Pancreas (tissue), 10 donors: ENCODE measurements at places on chromosomes 7 and 10.
A peak's percentile ranks its signal among the peaks of the same experiment; 100 is the strongest.

DNA sequence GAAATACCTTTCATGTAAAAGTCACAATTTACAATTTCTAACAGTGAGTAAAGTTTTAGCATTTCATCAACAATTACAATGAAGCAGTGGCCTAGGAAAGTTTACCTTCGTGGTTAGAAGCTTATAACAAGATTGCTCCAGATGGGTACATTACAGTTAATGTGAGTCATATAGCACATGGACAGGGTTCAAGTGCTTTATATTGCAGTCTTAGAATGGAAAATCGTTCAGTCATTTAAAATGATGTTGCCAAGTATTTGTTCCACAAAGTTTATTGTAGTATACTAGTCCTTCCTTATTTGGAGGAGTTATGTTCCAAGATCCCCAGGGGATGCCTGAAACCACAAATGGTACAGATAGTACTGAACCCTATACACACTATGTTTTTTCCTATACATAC, 174.6 kb upstream of the TARP start:
- no peak for DNase-seq

GRCh38 chr7:29444267-29444666, 119.4 kb upstream of the PRR15 start:
- no peak for DNase-seq

GRCh38 chr10:13716081-13717071, 129.6 kb downstream of the PRPF18 start:
- DNase-seq: no peak

- no peak for DNase-seq
Measured at GRCh38 chr10:72744566-72744965, 52.6 kb downstream of the MCU start.

DNA sequence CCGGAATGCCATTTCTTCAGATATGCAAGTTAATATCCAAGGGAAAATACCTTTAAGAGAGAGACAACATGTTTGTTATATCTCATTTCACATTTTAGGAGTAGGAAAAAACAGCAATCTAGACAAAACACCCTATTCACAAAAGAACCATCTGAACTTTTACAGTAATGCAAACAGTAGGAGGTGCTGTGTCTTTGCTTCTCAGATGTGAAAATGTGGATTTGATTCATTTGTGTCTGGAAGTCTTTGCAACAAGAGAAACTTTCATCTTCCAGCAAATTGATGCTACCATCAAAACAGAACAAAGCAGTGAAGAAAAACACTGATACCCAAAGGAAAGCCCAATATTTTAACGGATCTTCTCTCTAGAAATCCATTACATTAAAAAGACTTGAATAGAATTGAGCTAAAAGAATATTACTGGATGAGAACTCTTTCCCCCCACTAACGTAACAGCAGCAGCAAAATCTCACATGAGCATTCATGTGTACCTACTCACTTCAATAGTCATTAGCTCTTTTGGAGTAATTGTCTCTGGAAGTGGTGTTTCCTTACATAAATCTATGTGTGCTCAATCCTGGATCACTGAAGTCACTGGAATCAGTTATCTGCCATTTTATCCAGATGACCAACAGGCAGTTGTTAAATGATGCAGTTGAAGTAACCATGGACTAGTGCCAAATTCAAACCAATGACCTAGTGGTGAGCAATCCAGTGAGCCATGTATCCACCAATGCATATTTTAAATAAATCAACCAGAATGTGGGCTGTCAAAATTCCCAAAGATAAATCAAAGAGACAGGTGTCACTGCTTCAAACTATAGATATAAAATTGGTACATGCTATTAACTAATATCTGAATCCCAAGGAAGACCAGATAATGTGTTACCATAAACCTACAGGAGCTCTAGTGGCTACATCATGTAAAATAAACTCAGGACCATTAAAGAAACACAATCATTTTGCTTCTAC, 1.8 kb downstream of the SEMA3C start:
- DNase-seq: no peak

DNA sequence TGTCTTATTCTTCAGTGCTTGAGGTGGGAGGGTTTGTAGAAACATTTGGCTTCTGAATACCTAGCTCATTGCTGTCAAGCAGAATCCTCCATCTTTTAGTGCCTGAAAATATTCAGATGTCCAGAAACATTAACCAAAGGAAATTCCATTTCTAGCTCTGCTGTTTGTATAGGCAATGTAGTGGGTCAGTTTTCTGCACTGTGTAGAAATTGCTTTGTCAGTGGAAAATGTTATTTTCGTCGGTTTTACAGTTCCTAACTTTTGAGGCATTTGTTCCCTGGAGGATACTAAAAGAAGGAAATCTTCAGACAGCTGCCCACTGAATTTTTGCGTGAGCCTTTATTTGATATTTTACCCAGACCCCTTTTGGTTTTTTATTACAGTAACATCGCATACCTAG, 143.4 kb downstream of the TPST1 start:
- no peak for DNase-seq

GRCh38 chr7:32403463-32404229, 86.5 kb downstream of the LSM5 start:
- no peak for DNase-seq

- no peak for DNase-seq
Measured at GRCh38 chr10:48279081-48279751, 4.7 kb upstream of the FRMPD2 start.

DNA sequence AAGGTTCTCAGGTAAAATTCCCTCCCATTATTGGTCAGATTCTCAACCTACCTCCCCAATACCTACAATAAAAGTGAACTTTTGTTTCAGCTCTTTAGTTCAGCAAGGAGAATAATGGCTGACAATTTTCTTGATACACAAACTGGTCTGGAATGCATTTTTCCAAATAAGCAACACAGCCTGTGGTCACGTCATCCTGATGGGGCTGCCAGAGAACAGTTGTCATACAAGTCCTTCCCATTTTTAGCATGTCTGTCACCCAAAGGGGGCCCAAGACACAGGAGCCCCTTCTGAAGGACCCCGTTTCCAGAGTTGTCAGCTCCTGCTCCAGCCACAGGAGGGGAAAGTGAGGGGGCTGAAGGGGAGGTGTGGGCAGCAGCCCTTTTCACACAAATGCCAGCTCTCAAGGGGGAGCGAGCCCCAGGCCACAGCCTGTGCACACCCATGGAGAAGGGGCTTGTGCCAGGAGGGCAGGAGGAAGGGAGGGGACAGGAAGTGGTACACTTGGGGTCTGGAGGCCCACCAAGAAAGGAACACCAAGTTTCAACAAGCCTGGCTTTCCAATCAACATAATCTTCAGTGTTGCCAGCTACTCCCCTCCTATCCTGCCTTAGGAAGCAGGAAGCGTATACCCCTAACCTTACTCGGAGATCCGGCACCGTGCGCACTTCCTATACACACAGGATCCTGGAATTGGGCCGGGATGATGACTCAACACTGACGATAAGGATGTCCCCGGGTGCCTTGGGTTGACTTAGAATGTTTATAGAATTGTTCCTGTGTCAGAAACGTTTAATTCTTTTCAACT, 43.4 kb upstream of the PDLIM1 start:
- no peak for DNase-seq

GRCh38 chr10:99975942-99976809, 33.6 kb downstream of the DNMBP start:
- DNase-seq: no peak

GRCh38 chr7:138980563-138981291, 462 bp downstream of the KIAA1549 start:
- peak; percentile 32 for DNase-seq

DNA sequence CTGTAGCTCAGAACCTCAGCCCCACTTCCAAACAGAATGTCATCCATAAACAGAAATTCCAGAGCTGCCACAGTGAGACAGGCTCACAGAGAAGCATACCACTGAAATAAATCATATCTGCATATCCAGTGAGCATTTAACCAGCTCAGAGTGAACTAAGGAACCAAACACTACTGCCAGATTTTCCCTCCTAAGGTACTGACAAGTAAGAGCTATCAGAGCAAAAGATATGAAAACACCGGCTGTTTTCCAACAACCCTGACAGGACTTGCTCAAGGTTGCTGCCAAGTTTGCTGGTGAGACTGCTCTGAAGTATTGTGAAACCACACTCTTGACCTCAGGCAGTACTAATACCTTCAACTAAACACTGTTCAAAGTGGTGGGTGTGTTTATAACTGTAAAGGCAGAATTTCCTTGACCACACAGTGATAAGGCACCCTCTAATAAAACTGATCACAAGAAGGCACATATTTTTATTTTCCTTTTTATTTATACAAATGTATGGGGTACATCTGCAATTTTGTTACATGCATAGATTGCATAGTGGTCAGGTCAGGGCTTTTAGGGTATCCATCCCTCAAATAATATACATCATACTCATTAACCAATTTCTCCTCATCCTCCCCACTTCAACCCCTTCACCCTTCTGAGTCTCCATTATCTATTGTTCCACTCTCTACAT, 18.3 kb downstream of the SGMS1 start:
- peak; percentile 73 for DNase-seq

DNA sequence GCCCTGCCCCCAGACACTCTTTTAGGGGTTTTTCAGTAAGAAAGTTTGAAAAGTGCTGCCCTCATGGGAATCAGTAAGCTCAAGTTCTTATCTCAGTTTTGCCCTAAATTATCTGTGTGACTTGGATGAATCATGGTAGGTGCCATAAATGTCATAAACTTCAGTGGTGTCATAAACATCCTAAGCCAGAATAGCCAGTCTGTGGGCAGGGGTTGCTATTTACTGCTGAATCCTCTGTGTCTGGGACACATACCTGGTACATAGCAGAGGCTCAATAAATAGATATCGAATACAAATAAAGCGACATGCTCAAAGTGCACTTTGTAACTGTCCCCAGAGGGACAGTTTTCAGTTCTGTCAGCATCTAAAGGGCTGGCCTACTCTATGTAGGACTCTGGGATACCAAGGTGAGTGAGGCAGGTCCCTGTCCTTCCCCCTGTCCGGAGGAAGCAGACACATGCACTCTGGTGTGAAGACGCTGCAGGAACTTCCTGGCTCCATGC, 502.1 kb downstream of the RPS24 start:
- no peak for DNase-seq

DNA sequence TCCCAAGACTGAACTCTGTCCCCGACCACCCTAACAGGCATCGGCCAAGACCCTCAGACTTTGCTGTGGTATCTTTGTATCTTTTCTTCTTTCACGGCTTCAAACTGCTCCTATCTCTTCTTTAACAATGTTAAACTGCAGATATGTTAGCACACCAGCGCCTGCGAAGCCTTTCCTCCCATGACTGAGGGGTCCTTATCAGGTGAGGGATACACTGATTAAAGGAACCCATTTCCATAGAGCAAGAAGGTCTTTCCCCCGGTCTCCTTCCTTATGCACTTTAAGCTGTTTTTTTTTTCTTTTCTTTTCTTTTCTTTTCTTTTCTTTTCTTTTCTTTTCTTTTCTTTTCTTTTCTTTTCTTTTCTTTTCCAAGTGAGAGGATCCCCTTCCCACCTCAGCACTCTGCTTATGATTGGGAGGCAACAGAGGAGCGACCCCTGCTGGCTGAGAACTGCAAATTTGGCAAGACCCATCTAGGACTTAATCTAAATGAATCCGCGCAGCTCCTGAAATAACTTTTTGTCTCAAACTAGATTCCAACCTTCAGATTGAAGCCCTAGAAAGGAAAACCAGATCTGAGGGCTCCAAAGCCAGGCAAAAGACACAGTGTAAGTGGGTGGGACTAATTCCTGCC, 109.9 kb downstream of the ITGB8 start:
- peak; percentile 34 for DNase-seq

- no peak for DNase-seq
Measured at GRCh38 chr10:44308935-44309334, 76.0 kb downstream of the CXCL12 start.

- no peak for DNase-seq
Measured at GRCh38 chr10:131831561-131831960, 69.2 kb upstream of the PPP2R2D start.

DNA sequence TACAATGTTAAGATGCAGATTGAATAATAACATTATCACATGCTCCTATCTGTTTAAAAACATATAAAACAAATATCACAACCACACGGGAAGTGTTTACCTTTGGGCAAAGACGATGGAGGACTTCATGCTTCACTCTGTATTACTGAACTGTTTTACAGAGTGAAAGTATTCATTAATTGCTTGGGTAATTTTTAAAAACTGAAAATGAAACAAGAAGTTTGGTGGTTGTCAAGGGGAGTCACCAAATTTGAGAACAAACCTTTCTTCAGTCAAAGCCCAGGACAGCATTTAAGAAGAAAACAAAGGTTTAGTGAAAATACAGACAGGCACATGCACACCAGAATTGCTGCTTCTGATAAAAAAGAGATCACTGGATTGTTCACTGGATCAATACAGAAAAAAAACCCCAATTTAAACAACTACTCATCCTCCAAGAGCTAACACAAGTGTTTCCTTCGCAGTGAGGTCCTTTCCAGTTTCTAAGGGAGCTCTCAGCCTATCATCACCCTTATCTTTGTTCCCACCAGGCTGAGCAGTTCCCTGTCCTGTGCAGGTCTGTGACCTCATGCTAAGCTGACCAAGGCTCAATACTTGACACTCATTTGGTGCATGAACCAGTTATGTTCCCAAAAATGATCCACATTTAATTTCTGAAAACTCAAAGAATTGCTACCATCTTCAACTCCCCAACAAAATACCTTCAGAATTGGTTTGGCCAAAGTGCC, 8.8 kb downstream of the PARP12 start:
- no peak for DNase-seq

DNA sequence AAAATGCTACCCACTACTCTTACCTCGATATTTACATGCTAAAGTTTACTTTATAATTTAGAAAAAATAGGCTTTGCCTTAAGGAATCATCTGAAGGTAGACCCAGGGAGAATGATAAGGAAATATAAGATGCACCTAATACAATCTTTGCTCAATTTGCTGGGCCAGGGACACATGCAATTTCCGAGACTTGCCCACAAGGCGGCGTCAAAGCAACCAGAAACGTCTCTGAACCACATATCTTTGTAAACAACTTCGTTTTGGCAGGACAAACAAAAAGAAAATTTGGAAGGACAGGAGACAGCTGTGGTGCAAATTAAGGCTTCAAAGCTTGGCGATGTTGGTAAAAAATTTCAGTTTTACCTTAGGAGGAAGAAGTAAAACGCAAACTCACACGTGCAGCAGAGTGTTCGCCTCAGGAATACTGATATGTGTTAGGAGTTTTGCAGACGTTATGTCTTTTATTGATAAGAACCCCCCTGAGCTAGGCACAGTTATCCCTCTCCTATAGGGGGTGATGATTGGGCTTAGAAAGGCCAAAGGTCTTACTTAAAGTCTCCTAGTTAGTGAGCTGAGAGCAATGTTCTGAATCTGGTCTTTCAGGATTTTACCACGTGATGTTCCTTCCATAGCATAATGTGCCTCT, 134.3 kb downstream of the PRKCQ start:
- no peak for DNase-seq

- no peak for DNase-seq
Measured at GRCh38 chr7:81394029-81394428, 375.8 kb downstream of the HGF start.

DNA sequence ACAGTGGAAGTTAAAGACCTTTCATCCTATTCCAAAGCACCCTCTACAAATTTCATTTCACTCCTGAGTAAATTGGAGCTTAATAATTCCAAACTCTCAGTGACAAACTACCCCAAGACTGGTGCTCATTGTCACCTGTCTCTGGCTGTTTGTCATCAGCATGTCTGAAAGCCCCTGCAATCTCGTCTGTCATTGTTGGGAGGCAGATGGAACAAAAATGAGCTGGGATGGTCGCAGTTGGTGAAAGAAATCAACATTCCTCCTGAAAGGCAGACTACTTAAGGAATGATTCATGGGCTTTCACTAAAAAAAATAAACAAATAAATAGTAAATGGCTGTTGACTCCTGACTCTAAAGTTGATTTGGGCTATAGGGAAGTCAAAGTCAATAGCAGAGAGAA, 69.7 kb upstream of the PALS2 start:
- DNase-seq: no peak
